ENCODE measurements at places on chromosomes 6 and 20. TPM values are rescaled to one million over a fixed set of nuclear protein-coding genes. Genes with fewer than 3 reads are reported as not detected.

HAO1 gene
- total RNA-seq: not detected

RBBP9 gene
- 16.2 TPM for total RNA-seq

LST1 gene
- not detected for total RNA-seq

HDGFL1 gene
- not detected for total RNA-seq

MYL9 gene
- 7.2 TPM for total RNA-seq

RAB44 gene
- total RNA-seq: not detected

RIMS1 gene
- 0.33 TPM for total RNA-seq

SOD2 gene
- total RNA-seq: 456 TPM

HDAC2 gene
- total RNA-seq: 71.1 TPM

COL19A1 gene
- total RNA-seq: under 0.01 TPM

HCK gene
- total RNA-seq: not detected

Data from uterine smooth muscle cell (primary cell).